ENCODE measurements at places on chromosomes 5 and 9.

DNA sequence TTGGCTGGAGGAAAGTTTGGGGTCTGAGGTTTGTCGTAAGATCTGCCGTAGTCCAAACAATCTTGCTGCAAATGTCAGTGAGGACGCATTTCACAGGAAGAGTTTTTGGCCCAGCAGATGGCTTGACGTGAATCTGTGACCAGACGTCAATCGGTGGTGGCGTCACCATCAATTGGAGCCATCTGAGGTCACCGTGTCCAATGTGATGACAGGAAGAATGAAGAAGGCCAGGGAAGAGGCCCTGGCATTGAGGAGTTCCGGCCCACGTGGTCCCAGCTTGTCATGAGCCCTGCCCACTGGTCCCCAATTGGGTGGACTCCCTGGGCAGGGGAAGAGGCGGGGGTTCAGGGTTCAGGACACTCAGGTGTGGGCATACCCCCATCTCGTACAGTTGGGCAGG, 79.9 kb downstream of the OLFM1 start:
- DNase-seq = no peak

- no peak for DNase-seq
Measured at GRCh38 chr9:77956555-77956954, 75.1 kb downstream of the GNAQ start.

DNA sequence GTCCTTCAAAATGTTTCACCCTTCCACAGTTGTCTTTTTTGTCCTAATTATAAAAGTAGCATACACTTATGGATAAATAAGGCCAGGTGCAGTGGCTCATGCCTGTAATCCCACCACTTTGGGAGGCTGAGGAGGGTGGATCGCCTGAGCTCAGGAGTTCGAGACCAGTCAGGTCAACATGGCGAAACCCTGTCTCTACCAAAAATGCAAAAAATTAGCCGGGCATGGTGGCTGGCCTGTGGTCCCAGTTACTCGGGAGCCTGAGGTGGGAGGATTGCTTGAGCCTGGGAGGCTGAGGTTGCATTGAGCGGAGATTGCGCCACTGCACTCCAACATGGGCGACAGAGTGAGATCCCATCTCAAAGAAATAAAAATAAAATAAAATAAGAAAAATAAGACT, 1.6 kb downstream of the C5orf52 start:
- no peak for DNase-seq

DNA sequence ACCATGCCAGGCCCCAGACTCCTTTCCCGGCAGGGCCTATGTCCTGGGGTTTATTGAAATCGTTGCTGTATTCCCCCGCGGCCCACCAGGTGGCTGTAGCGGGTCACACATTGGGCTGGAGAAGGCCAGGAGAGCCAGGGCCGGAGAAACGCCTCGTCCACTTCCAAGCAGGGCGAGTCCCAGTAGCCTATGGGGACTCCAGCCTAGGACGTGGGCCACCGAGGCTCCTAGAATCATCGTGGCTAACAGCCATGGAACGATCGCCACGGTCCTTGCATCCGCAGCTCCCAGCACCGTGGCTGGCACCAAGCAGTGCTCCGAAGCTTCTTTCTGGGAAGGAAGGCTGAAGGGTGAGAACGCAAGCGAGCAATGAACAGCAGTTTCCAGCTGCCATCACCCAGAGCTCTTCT, 87.7 kb downstream of the ENTREP1 start:
- DNase-seq = peak; percentile 18

DNA sequence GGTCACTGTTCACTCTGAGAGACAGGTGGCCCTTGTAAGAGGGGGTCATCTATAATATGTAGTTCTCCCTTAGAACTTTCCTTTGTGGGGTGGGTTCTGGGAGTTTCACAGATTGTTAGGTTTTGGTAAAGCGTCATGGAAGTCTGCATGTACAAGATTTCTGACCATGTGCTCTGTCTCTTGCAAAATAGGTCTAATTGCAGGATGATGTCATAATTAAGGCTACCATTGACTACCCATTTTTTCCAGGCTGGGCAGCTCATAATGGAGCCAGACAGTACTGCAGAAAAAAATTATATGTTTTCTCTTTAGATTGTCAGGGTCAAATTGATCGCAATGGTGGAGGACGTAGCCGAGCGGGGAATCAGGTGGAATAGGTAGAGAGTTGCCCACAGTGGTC, 3.7 kb upstream of the GM2A start:
- DNase-seq = no peak

GRCh38 chr5:157860898-157861890, 2.2 kb upstream of the CLINT1 start:
- no peak for DNase-seq

GRCh38 chr9:136237486-136238341, 7.9 kb downstream of the QSOX2 start:
- no peak for DNase-seq

DNA sequence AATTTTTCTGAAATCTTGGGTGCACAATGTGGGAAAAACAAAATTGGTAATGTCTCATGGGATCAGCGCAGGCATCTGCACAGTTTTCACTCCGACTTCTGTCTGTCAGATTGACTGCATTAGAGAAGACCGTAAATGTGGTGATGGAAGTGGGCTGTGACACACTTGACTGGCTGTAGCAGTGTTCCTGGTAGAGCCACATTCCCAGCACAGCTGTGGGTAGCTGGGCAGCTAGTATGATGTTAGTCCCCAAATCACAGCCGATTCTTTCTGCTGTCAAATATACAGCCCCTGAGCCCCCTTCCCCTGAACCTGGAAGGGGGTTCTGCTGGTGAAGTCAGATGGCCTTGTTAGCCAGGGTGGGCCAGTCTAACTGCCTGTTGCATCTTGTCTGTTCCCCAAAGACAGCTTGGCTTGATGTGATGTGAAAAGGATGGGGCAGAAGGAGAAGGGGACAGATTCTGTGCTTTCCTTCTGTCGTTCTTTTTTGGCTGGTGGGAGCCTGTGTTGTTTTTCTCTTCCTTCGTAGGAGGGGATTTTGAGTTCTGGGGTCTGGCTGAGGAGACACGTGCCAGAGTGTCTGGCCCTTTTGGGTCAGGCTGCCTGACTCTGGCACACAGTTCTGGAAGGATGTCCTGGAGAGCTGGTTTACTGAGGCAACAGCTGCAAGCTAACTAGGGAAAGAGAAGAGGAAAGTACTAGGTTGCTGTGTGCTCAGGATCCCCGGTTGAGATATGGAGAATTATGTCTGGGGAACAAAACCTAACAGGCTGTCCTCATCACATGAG, 66.4 kb upstream of the SPRY4 start:
- DNase-seq = no peak

DNA sequence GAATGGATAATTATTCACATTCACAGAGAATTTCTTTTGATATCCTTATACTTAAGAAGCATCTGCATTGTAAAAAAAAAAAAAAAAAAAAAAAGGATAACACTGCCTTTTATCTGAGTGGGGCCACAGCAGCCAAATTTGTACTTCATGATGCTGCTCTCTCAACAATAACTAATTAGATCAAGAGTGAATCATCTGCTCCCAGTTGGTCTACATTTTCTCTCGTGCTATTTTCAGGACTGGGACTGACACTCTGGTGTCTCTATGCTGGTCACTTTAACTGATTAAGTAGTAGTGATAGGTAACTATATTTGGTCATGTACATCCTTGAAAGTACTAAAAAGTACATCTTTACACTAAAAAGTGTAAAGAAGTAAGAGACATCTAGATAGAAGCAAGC, 90.1 kb downstream of the RFX3 start:
- no peak for DNase-seq

- DNase-seq = no peak
Measured at GRCh38 chr5:18745042-18745987, 1111.1 kb downstream of the TAF11L14 start.

DNA sequence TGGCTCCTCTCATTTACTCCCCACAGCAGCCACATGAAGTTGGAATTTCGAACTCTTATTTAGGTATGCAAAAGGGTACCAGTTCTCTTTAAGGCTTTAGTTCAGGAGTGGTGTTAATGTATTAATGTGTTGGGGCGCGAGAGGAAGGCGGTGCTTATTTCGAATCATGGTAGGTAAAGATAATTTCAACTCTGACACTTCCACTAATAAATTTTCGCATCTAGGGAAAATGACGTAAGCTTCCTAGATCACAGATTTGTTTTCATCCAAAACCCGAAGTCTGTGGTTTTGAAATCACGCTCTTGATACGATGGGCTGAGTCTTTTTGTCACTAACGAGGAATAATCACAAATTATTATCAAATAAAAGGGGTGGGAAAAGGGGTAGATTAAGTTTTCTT, 681 bp downstream of the PPWD1 start:
- no peak for DNase-seq

DNA sequence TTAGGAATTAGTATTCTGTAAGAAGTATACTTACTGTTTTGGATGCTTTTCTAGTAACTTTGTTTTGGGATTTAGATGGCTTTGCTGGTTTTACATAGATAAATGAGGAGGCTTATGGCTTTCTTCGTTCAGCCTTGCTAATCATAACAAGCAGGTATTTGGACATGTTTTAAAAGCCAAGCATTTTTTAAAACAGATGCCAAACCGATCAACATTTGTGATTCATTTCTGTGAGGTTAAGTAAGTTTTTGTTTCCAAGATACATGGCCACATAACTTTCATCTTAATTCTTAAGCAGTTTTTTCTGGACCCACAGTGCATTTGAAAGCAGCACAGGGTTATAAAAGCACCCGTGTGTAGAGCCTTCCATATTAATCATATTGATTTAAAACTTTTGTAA, 21.7 kb downstream of the TARS1 start:
- no peak for DNase-seq

DNA sequence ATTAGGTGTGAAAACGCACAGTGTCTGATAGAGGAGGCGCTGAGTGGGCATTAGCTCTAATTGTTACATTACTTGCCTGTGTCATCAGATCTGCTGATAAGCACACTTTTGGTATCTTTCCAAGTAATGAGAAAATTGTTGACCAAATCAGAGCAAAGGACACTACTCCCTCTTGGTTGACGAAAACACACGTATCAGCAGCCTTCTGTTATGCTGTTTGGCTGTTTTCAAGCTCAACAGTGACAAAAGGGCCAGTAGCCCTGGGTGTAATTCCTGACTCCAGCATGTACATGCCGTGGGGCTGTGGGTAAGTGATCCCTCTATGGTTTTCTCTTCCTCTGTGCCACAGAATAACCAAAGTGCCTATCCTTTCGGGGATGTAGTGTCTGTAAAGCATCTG, 151.4 kb downstream of the AUH start:
- no peak for DNase-seq

- no peak for DNase-seq
Measured at GRCh38 chr9:8736805-8737204, 937.2 kb upstream of the DMAC1 start.

DNA sequence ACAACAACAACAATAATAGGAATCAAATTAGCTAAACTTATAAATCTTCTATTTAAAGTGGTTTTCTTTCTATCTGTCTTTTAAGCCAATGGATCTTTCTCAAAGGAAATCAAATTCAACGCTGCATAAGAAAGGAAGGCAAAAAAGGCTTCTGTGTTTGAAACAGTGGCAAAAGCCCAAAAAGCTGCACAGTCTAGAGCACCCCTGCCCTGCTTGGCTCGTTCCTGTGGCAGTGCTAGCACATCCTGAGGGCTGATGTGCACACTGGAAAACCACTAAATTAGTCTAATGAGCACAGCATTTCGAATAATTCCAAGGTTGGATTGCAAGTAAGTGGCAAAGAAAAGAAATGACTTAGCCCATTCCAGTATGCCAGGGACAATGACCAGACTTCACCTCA, 80.7 kb downstream of the AP3B1 start:
- DNase-seq = peak; percentile 1

- no peak for DNase-seq
Measured at GRCh38 chr9:128033609-128034008, 33.5 kb downstream of the NAIF1 start.

GRCh38 chr5:160479926-160480325, 58.3 kb downstream of the PTTG1 start:
- DNase-seq = no peak

GRCh38 chr5:180990086-180990881, 1.6 kb downstream of the BTNL3 start:
- no peak for DNase-seq

GRCh38 chr9:15253197-15253596, 53.8 kb downstream of the TTC39B start:
- no peak for DNase-seq

- no peak for DNase-seq
Measured at GRCh38 chr9:27714388-27714787, 141.1 kb upstream of the C9orf72 start.
